ENCODE measurements at places on chromosomes 6 and 20.

DNA sequence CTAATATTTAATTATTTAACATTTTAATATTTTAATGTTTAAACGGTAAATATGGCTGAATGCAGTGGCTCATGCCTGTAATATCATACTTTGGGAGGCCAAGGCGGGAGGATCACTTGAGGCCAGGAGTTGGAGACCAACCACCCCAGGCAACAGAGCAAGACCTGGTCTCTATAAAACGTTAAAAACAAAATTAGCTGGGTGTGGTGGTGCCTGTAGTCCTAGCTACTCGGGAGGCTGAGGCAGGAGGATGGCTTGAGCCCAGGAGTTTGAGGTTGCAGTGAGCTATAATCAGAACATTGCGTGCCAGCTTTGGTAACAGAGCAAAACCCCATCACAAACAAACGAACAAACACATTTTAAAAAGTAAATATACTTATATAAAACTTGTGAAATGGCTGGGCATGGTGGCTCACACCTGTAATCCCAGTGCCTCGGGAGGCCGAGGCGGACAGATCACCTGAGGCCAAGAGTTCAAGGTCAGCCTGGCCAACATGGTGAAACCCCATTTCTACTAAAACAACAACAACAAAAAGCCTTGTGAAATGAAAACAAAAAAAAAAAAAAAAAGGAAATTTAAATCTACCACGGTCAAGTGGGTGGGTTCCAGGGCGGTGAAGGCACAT lies 8.2 kb downstream of the SRXN1 start:
- DNase-seq: no peak

GRCh38 chr6:157450931-157451742 lies 70.1 kb downstream of the ZDHHC14 start:
- DNase-seq: no peak

GRCh38 chr6:155284775-155285174 lies 21.0 kb downstream of the CLDN20 start:
- DNase-seq: no peak

DNA sequence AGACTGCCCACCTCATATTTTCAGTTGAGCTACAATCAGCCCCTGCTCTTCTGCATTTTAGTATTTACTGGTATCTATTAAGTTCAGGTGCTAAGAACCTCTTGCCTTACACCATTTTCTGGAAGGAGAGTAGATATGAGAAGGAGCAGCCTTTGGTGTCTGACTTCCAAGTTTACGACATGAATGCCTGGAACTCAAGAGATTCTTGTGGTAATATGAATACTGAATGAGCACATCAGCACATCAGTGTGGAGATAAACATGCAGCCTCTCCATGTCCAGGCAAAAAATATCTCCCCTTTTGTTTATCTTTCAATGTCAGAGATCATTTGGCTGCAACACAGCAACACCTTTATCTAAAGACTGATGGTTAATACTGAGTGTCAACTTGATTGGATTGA lies 65.8 kb upstream of the THEMIS start:
- DNase-seq: no peak

DNA sequence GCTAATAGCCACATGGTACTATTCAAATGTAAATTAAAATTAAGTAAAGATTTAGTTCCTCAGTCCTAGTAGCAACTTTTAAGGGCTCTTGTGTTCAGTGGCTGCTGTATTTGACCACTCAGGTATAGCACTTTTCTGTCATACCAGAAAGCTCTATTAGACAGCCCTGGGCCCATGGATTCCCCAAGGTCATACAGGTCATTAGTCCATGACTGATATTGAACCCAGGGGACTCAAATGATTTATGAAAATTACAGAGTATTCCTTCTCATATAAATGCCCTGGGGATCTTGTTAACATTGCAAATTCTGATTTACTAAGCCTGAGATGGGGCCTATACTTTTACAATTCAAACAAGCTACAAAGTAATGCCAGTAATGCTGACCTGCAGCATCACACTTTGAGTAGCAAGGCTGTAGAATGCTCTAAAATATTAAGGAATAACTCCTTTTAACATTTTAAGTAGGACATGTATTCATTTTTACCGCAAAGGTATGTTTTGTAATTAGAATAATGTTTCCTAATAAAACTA lies 29.6 kb downstream of the RNF217 start:
- DNase-seq: no peak

DNA sequence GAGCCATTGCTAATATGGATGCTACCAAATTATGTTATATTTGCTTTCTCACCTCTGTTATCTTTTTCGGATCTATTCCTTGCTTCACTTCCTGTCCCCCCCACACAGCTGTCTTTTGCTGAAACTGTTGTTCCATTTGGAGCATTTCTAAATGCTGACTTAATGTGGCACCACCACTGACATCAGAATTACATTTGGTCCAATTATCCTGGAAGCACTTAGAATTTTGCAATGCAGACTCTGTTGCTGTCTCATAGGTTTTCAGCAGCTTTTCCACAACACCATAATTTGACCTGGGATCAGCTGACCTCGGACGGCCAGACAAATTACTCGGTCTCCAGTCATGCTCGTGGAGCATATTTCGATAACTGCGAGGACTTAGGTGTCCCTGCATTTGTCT lies 12.8 kb downstream of the KIAA0408 start:
- DNase-seq: no peak

GRCh38 chr6:49541210-49541724 lies 9.2 kb upstream of the C6orf141 start:
- DNase-seq: peak; percentile 87

- DNase-seq: no peak
Observed at GRCh38 chr6:140440223-140440835, 1065.9 kb upstream of the CITED2 start.

All from RWPE1 (cell line).